D721Med (cell line): ENCODE measurements at places on chromosomes 11 and 22.

GRCh38 chr11:73989156-73989555 lies 6.5 kb upstream of the UCP2 start:
- DNase-seq: no peak

GRCh38 chr11:10480026-10480425 lies 25.0 kb downstream of the AMPD3 start:
- no peak for DNase-seq

GRCh38 chr11:2205981-2206690 lies 34.5 kb upstream of the TH start:
- no peak for DNase-seq

- no peak for DNase-seq
Measured at GRCh38 chr22:22721681-22722354, 77.4 kb downstream of the GGTLC2 start.

GRCh38 chr22:36349726-36350125 lies 38.0 kb downstream of the MYH9 start:
- DNase-seq: no peak

- no peak for DNase-seq
Measured at GRCh38 chr11:93563857-93564256, 20.7 kb upstream of the SMCO4 start.

DNA sequence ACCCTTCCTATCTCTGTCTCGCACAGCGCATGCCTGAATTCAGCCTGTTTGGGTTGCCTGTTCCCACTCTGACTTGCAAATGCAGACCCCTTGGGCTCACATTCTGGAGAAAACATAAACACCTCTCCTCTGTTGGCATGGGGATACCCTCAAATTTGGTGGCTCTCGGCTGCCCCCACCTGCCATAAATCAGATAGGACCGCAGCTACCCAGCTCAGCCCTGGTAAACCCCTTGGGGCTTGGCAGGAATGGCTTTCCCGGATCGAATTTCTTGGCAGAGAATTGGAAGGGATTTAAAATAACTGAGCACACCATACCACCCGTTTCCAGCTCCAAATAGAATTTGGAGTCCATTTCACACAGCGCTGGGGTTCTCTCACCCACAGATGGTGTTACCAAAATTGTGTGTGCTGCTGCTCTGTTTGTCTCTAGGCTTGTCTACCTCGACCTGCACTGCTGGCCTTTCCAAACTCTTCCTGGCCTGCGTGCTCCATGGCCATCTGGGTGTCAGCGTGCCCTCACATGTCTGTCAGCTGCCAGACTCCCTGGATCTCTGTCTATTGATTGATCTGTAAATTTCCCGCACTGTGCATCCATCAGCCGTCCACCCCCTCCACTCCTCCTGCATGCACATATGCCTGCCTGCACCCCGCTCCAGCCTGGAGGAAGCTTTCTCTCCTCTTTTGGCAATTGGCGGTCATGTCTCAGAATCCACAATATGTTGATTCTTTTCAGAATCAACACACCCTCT lies 134.0 kb downstream of the NTM start:
- DNase-seq: no peak

GRCh38 chr11:117972044-117972443 lies 14.2 kb upstream of the IL10RA start:
- DNase-seq: no peak

DNA sequence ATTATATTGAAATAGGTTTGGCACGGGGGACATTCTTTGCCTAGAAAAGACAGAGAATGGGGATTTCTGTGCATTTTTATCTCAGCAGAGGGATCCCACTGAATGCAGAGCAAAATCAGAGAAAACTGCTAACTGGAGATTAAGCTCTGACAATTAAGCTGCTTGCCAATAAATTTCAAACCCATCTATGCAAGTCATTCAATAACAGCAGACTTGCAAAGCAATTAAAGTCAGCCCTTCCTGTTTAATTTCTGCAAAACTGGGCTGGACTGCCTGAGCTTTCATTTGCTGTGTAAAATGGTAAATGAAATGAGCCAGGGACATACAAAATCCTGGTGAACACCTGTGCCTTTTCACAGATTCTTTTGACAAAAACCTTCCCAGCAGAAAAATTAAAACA lies 1273.9 kb upstream of the CNTN5 start:
- DNase-seq: no peak
